ENCODE measurements at places on chromosomes 1 and 21.

- peak; percentile 30 for DNase-seq
Measured at GRCh38 chr1:28039341-28039740, 49.1 kb downstream of the EYA3 start.

DNA sequence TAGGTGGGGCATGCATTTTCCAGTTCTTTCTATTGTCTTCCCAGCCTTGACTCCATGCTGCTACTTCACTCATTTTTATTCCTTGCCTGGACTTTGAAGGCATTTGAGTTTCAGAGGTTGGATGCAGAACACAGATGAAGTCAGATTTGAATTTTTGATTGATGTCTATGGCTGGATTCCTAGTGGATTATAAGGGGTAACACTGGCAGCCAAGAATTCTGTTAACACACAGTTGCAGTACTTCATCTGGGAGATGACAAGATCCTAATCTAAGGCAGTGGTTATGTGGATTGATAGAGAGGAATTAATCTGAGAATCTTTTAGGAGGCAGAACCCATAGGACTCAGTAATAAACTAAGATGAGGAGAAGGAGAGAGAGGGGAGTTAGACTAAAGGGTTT, 439.0 kb upstream of the USP24 start:
- DNase-seq = no peak

DNA sequence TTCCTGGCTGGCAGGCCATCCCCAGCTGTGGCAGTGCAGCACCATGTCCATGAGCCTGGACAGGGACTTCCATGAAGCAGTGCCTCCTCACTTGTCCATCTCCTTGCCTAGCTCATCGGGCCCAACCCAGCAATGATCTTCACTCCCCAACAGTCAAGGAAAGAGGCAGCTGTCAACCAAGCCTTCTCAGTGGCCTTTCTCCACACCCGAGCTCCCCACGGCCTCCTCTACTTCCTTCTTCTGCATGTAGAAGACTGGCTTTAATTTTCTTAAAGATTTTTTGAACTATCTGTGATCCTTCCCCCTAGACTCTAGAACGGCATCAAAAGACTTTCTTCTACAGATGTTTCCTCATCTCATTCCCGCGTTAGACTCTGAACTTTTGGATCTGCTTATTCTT, 65.5 kb upstream of the COA6 start:
- no peak for DNase-seq

DNA sequence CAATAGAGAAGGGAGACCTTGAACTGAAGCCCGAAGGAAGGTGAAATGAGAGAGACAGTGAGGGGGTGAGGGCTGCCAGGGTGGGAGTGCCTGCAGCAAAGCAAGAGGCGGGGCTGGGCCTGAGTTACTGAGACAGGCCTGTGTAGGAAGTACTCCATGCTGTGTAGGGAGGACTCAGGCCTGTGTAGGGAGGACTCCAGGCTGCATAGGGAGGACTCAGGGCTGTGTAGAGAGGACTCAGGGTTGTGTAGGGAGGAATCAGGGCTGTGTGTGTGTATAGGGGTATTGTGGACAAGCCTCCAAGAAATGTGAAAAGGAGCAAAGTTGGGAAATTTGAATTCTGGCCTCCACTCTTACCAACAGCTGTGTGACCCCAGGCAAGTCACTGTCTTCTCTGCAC, 133.8 kb upstream of the CACNA1E start:
- DNase-seq = no peak

DNA sequence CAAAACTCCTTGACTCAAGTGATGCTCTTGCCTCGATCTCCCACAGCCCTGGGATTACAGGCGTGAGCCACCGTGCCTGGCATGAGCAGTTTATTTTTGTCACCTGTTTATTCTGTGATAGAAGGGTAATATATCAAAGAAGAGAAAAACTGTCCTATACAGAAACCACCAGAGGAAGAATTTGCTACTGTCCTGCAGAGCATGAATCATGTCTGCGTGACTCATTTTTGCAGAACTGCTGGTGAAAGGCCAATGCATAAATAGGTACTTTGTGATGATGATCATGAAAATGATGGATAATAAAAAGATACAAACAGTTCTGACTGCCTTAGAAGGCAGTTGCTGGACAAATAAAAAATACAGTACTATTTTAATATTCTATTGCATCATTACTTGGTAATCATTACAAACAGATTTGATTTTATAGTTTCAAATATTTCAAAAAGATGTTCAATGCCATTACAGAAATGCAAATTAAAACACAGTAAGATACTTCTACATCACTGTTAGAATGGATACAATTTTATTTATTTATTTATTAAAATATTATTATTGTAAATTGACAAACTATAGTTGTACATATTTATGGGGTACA, 26.5 kb downstream of the RIPPLY3 start:
- no peak for DNase-seq

- DNase-seq = no peak
Measured at GRCh38 chr21:20554785-20555184, 443.4 kb upstream of the NCAM2 start.

- DNase-seq = no peak
Measured at GRCh38 chr1:195754303-195754702, 853.9 kb downstream of the KCNT2 start.

- DNase-seq = no peak
Measured at GRCh38 chr1:34726861-34727260, 28.0 kb upstream of the GJB5 start.

GRCh38 chr1:67704351-67704750, 19.4 kb downstream of the GADD45A start:
- no peak for DNase-seq

DNA sequence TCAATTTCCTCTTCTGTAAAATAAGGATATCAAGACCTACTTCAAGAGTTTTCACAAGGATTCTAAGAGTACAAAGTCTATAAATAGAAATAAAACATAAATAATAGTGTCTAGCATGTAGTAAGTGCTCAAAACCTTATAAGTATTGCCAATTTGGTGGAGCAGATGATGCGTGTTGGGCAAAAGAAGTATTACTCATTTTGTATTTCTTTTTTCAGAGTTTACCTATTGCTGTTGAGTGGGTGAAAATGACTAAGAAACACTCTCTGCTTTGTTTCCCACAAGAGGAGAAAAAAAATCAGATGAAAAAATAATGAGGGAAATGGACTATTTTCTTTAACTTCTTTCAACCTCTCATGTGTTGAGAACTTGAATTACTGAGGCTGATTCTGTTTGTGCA, 103.3 kb upstream of the KCNK2 start:
- DNase-seq = no peak

GRCh38 chr1:27868932-27869718, 3.2 kb upstream of the THEMIS2 start:
- peak; percentile 63 for DNase-seq

DNA sequence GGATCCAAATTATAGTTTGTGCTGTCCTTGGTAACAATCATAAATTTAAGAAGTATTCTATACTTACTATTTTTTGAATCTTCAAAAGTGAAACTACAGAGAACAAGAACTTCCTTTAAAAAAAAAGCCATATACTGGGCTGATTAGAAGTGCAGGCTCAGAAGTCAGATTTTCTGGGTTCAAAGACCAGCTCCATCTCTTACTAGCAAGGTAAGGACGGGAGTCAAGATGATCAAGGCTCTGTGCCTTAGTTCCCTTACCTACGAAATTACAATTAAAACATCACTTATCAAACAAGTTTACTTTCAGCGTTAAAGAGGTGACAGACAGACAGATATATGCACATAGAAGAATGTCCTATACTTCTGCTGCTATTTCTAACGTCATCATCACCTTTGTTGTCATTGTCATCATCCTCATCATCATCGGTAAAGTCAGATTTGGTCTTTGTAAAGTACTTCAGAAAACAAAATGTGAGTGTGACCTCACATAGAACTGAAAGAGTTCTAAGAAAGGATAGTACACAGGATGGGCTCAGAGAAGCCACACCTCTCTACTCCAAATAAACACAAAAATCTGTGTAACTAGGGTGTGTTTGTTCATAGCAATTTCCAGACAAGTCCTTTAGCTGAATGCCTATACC, 178.7 kb downstream of the VAV3 start:
- DNase-seq = no peak

DNA sequence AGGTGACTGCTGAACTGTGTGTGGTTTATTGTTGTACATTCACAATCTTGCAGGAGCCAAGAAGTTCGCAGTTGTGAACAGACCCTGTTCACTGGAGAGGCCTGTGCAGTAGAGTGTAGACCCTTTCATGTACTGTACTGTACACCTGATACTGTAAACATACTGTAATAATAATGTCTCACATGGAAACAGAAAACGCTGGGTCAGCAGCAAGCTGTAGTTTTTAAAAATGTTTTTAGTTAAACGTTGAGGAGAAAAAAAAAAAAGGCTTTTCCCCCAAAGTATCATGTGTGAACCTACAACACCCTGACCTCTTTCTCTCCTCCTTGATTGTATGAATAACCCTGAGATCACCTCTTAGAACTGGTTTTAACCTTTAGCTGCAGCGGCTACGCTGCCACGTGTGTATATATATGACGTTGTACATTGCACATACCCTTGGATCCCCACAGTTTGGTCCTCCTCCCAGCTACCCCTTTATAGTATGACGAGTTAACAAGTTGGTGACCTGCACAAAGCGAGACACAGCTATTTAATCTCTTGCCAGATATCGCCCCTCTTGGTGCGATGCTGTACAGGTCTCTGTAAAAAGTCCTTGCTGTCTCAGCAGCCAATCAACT, 6.4 kb upstream of the PIGV start:
- DNase-seq = no peak

- no peak for DNase-seq
Measured at GRCh38 chr1:109929170-109929569, 18.5 kb downstream of the CSF1 start.

DNA sequence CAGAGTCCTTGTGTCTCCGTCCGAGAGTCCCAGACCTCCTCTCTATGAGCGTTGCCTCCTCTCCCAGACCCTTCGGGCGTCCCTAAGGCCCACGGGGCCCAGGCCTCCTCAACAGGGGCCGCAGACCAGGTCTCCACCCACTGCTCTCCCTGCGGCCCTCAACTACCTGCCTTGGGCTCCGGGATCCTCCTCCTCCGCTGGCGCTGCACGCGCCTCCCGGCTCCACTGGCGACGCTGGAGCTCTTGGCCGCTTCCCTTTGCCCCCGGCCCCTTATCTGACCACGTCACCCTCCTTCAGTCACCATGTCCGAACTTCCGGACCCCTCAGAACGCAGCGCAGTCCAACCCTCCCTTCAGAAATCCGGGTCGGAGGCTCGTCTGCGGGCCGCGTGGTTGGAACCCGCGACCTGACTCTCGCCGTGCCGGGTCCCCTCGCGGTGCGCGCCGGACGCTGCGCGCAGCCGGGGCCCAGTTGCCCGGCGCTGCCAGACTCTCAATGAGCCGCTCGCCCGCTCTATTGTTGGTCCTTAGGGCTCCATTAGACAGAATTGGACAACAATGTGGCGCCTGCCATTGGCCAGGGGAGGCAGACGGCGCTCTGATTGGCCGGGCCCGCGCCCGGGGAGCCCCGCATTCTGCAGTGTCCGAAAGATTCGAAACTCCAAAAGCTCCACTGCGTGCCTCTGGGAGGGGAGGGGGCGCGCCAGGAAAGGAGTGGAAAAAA, at the start of gene DMRTA2:
DMRTA2 (minus strand) TSS at position 498 of the 724 bp plus-strand sequence. CDS start 1,907 bp downstream, outside the sequence.
- DNase-seq = peak; percentile 63

DNA sequence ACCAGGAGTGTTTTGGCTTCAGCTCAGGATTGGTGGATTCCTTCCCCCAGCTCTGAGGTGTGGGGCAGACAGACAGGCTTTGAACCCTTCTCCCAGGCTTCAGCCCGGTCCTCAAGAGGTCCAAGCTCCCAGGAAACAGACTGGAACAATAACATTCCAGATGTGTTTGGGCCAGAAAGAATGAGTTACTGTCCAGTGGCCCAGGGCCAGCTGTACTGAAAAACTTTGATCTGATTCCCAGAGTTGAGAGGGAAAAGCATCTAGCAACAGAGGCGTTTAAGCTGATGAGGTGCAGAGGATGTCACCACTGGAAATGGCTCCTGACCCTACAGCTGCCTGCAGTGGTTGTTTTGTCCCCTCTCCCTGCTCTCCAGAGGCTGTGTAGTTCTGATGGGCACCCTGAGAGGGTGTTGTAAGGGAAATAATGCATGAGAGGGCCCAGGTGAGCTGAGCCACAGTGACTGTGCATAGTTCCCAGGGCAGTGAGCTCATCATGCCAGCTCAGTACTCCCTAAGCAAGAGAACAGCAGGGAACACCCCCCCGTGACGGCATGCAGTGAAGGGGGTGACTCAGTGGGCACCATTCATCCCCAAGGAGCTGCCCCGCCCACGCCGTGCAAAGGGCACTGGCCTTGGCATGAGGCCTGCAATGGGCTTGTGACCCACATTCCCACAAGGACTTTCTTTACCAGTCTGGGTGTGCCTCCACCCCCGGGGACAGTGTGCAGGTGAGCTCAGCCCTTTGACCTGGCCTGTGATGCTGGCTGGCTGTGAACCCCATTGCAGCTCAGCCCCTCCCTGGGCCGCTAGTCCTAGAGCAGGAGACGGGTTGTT, 13.8 kb upstream of the SFN start:
- peak; percentile 69 for DNase-seq

DNA sequence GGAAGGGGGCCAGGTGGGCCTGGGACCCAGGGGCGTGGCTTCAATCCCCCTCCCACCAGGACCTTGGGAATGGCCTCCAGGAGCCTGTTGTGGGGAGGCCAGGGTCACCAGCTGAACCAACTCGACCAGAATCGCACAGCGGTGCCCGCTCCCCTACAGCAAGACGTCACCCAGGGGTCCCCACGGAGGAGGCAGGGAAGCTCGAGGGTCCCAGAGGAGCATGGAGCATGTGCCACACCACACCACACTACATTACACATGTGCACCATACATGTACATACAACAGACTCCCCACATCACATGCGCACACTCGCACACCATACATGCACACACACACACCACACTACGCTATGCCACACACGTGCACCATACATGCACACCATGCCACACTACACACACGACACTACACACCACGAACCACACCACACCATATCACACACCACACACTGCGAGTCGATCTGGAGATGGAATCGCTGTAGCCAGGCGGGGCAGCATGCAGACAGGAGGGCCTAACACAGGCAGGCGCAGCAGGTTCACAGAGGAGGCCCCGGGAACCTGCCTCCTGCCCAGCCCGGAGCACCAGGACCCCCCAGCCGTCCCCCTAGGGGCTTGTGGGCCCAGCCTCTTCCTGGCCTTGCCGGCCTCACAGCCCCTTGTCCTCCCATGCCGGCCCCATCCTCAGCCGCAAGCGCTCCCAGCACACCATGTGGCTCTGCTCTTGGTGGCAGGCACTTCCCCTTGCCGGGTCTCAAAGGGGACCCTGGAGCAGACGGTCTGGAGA, 596 bp downstream of the ITGB2 start:
- no peak for DNase-seq

DNA sequence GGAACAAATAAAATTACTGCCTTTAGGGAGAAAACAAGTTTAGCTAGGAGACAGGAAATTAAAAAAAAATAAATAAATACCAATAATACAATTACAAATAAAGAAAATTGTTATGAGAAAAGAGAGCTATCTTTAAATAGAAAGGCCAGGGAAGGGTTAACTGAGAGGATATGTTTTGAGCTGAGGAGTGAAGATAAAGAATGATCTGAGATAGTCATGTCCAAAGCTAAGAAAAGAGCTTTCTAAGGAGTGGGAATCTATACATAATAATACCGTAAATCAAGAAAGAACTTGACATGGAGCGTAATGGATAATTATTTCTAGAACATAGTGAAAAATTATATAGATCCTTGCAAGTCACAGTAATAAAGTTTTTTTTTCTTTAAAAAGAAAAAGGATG, 176.5 kb downstream of the NCAM2 start:
- DNase-seq = no peak

- DNase-seq = no peak
Measured at GRCh38 chr1:179194068-179194537, 35.4 kb downstream of the ABL2 start.

GRCh38 chr1:109214695-109215623, 1.2 kb downstream of the SARS1 start:
- DNase-seq = peak; percentile 96
